IPS-NIHi11 (cell line): ENCODE measurements at places on chromosomes 7 and 10.

- DNase-seq = no peak
Observed at GRCh38 chr10:124493214-124493882, 31.7 kb downstream of the LHPP start.

DNA sequence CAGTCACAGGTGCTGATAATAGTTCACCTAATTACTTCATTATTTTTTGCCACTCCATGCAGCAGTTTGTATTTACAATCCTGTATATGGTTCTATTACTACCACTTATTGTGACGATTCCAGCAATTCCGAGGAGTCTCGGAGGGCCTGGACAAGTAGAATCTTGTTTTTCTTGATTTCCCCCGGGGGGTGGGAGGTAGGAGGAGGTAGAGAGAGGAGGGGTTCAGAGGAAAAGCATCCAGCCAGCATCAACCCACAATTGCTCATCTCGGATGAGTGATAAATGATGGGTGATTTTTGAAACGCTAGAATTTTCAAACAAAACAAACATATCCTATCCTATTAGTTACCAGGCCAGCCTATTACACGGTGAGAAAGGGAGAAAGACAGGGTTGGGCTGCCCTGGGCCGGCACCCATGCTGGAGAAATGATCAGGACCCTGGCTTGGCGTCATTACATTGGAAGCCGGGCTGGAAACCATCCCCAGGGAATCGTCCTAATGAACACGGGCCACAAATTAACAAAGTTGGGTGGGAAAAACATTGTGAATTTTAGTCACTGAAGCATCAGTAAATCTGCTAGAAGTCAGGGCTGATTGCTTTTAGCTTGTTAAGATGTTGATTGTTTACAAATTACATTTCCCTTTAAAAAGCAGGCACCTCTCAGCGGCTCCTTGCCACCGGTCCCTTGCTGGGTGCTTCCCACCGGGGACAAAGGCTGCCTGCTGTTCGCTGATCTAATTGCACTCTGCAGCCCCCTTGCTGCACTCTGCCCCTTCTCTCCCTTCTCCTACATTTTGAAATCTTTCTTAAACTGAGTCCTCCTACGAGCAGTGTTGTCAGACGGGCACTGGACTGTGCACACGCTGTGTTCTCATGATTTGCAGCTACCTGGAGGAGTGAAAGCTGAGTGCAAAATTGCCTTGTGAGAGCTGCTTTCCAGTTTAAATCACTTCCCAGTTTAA is 95.5 kb downstream of the FAM204A start:
- DNase-seq = no peak

DNA sequence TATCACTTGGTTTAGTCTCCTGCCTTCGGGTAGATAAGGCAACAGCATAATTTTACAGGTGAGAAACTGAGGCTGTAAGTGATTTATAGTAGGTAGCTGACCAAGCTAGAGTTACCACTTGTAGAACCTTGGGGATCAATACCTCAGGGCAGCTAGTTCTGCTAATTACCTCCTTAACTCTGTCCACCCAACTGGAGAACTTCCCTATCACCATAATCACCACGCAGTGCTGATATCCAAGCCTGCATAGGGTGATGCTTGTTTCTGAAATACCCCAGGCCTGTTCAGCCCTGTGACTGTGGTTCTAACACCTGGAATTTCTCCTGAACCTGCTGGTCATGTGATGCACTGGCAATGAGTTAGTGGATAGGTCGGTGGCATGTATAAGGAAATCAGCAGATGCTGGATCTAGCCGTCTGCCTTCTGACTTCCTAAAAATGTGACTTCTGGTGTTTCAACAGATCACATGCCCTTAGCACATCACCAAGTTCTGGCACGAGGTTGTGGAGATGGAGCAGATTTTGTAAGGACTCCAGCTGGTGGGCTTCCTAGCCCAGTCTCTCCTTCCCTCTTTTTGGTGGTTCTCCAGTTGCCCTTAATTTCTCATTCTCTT is 15.3 kb downstream of the PLAU start:
- DNase-seq = no peak

- DNase-seq = no peak
Observed at GRCh38 chr10:70809011-70809611, 6.6 kb upstream of the SGPL1 start.

DNA sequence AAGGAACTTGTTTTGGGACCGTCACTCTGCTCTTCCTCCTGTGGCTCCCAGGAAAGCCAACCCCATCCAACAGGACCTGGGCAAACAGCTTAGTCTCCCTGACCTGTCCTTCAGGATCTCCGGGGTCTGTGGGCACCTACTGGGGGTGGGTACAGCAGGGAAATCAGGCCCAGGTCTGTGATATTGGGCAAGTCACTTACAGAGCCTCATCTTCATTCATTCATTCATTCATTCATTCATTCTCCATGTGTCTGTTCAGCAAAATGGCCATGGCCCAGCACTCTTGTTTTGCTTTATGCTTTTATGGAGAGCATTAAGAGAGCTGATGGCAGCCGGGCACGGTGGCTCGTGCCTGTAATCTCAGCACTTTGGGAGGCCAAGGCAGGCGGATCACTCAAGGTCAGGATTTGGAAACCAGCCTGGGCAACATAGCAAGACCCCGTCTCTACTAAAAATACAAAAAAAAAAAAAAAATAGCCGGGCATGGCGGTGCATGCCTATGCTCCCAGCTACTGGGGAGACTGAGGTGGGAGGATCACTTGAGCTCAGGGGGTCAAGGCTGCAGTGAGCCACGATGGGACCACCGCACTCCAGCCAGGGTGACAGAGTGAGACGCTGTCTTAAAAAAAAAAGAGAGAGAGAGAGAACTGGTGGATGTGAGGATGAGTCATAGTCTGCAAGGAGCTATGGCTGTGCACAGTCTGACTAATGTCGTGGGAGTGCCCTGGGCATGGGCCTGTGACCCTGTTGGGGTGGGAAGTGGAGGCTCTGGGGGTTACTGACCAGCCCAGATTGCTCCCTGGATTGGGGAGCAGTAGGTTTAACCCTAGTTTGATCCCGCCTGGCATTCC is 54.3 kb downstream of the CLIP2 start:
- no peak for DNase-seq

DNA sequence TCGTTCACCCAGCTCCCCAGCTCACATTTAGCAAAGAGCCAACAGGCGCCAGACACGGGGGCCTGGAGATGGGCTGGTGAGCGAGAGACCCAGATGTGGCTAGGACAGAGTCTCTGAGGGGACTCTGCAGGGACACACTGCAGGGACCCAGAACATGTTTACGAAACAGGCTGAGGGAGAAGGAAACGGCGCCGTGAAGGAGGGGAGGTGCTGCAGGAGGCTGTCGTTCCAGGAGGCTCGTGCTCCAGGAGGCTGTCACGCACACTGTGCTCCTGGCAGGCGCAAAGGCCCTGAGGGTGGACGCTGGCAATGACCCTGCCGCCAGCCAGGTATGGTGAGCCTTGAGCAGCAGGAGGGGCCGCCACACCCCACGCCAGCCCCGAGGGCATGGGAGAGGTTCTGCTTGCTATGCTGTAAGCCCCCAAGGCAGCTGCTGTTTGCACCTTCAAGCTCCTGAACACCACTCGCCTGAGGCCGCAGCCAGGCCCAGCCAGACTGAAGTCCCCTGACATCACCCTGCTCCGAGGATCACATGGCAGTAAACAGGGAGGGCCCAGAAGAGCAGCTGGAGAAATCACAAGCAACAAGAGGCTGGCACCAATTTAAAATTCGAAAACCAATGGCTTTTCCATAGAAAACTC is 27.3 kb downstream of the ADAP1 start:
- peak; percentile 2 for DNase-seq

DNA sequence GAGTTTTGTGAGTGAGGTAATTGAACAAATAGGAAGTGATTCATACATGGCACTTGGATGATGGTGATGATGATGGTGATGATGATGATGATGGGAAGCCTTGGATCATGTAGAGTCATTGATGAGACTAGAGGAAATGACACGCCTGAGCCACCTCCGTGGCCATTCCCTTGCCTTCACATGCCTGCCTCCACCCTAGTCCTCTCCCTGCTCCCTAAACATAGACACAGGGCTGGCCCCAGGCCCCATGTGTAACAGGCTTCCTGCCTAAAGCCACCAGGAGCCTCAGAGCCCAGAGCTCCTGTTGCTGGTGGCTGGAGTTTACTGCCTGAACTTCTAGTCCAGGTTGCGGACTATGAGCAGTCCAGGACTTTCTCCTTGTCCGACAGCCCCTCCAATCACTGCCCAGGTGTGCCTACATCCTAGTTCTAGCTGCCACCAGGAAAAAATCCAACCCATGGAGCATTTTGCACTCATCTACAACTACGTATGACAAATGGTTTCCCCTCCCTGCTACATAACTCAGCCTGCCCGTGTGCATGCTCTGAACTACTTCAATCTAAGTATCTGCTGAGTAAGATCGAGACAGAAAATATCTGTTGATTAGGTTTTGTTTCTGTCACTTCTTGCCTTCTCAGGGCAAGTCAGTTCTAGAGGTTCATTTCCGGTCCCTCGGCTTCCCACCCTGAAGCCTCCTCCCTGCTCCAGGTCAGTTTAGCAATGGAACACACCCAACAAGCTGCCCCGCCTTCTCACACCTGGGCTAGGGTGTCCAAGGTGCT is 35.5 kb upstream of the KDM7A start:
- no peak for DNase-seq

DNA sequence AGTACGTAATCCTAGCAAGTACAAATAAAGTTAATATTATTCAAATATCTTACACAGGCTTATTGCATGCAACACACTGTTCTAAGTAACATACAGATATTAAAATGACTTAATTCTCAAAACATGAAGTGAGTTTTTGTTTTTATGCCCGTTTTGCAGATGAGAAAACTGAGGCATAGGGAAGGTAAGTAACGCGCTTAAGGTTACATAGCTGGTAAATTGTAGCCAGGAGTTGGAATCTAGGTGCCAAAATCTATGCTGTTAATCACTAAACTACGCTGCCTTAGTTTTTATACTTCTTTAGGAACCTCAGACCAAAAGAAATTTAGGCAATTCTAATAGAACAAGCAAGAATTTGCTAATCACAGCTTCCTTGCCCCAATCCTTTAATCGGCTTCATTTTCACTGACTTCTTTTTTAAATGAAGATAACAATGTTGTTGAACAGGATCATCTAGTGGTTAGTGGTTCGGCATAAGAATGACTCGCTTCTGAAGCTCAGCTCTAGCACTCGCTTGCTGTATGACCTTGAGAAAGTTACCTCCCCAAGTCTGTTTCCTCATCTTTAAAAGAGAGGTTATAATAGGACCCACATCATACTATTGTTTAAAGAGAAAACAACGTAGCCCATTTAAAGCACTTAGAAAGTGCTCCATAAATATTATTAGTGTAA is 1.0 kb upstream of the LRRTM3 start:
- DNase-seq = no peak

- DNase-seq = no peak
Observed at GRCh38 chr7:158188676-158189075, 398.9 kb downstream of the PTPRN2 start.

GRCh38 chr7:121307021-121307574 is 21.7 kb upstream of the WNT16 start:
- DNase-seq = no peak

- DNase-seq = peak; percentile 80
Observed at GRCh38 chr7:28958235-28958979, at the start of gene TRIL. TRIL (minus strand) TSS chr7:28958330; CDS start chr7:28958046, 284 bp downstream.

DNA sequence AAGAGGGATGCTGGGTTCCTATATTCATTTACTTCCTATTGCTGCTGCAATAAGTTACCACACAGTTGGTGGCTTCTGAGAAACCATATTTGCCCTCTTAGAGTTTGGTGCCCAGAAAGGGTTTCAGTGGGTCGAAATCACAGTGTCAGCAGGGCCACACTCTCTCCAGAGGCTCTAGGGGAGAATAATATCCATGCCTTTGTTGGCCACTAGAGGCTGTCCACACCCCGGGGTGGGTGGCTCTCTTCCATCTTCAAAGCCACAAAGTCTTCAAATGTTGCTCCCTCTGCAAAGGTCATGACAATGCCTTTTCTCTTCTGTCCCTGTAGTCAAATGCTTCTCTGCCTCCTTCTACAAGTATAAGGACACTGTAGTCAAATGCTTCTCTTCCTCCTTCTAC is 989.4 kb downstream of the CCSER2 start:
- peak; percentile 27 for DNase-seq

GRCh38 chr10:75051308-75051707 is 60.1 kb upstream of the SAMD8 start:
- no peak for DNase-seq

DNA sequence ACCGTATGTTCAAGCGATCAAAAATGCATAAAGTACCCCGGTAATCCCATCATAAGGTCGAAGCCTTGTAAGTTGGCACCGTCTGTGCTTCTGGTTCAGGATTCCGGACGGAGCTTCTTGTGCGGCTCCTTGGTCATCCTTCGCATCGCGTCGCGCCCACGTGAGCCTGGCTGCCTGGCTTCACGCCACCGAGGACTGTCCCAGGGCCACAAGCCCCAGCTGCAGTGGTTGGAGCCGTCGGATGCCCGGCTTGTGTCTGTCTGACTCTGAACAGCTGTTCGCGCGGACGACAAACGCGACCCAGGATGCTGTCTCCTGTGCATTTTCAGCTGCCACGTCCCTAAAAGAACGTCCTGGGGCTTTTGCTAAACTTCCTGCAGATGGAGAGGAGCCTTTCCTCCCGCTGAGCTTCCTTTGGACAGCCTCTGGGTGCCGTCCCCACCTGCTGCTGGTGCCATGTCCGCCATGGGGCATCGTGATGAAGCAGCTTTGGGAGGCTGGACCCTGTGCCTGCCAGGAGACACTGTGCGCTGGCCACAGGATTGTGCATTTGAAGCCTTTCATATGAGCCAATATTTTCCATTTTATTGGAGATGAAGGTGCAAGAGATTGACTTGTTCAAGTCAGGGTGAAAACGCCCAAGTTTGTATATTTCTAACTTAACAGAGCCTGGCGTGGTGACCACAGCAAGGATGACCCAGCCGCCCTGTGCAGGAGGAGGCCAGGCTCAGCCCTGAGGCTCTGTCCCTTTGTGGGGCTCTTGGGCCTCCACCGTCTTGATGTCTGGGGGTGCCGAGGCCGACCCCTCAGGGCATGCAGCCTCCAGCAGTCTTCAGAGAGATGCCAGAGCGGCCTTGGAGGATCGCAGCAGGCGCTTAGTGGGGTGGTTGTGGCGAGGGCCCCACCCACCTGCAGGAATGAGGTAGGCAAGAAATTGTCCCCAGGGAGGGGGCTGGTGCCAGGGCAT is 6.7 kb upstream of the JAKMIP3 start:
- no peak for DNase-seq

GRCh38 chr10:119439922-119440321 is 102.6 kb downstream of the RGS10 start:
- DNase-seq = no peak

- no peak for DNase-seq
Observed at GRCh38 chr7:101772508-101773211, 44.8 kb upstream of the CUX1 start.

DNA sequence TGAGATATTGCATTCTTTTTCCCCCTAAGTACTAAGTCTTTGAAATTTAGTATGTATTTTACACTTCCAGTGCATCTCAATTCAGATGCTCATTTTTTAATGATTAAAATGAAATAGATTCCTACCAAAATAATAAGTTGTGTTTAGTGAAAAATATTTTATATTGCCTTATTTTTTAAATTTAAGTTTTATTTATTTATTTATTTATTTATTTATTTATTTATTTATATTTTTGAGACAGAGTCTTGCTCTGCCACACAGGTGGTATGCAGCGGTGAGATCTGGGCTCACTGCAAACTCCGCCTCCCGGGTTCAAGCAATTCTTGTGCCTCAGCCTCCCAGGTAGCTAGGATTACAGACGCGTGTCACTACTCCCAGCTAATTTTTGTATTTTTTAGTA is 95.5 kb downstream of the RPS24 start:
- DNase-seq = no peak

- no peak for DNase-seq
Observed at GRCh38 chr10:124296813-124297788, 121.6 kb downstream of the OAT start.
